ENCODE measurements at places on chromosomes 12 and 14. TPM values are rescaled to one million over a fixed set of nuclear protein-coding genes. Genes with fewer than 3 reads are reported as not detected.

GRCh38 chr12:2212971-2213869, 160.4 kb downstream of the CACNA1C start:
- no peaks in the 10 kb centered on the region for H3K4me1 ChIP-seq
- no peak for DNase-seq
- H3K4me3 ChIP-seq = no peak overlapping the region
- no peak overlapping the region for H3K27ac ChIP-seq

DNA sequence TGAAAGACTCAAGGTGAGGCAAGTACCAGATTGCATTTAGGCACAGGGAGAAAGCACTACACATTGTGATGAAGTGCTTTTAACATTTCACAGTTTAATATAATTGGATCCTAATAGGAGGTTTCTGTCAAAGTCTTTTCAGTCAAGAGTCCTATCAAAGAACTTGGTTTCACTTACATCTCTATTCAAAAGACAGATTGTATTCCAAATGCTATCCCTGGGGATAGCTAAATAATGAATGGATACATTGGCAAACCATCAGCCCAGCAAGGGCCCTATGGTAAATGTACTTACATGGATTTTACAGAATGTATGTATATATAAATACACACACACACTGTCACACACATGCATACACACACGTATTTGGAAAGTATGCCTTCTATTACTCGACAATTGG, 655.5 kb upstream of the FLRT2 start:
- H3K36me3 ChIP-seq = no peaks in the 10 kb centered on the region
- H3K27ac ChIP-seq = no peak overlapping the region
- no peaks in the 10 kb centered on the region for H3K4me1 ChIP-seq
- H3K4me3 ChIP-seq = no peak overlapping the region
- no peak for DNase-seq

DNA sequence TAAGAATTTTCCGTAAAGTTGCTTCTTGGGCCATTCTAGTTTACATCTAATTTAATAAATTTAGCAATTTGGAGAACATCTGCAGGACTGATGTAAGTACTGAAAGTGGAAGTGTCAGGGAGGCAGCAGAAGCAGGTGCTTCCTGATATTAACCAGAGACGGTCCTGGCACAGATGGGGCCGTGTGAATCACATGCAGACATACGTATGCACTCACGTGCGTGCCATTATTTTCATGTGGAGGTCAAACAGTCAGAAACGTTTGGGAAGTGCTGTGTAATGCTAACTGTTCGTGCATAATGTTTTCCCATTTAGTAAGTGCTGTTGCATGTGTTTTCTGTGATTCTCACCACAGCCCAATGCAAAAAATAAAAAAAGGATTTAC, 87.8 kb upstream of the DYNC1H1 start:
- no peak for DNase-seq
- no peak overlapping the region for H3K27ac ChIP-seq
- H3K27me3 ChIP-seq = no peaks in the 10 kb centered on the region
- H3K4me3 ChIP-seq = no peak overlapping the region
- peaks cover 20% of the 10 kb centered on the region for H3K4me1 ChIP-seq

Gene CDKL1
- total RNA-seq = 5.2 TPM

GRCh38 chr14:100416921-100417860, 94.1 kb downstream of the SLC25A47 start:
- H3K4me3 ChIP-seq = no peak overlapping the region
- DNase-seq = peak; percentile 79
- no peaks in the 10 kb centered on the region for H3K27me3 ChIP-seq
- no peak overlapping the region for H3K27ac ChIP-seq

Gene OTOGL
- 0.35 TPM for total RNA-seq

DNA sequence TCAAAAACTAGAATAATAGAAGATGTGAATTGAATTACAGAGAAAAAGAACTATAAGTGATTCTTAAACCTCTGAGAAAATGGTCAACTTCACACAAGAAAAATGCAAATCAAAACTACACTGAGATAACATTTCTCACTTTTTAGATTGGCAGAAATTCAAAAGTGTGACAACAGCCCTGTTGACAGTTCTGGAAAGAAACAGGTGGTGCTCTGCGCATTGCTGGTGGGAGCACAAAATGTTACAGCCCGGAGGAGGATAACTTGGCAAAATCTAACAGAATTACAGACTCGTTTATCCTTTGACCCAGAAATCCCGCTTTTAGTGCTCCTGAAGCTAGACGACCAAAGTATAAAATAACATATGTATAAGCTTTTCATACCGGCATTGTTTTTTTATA, 222.5 kb upstream of the CNTN1 start:
- H3K27me3 ChIP-seq = no peaks in the 10 kb centered on the region
- DNase-seq = no peak

Gene CATSPERB
- total RNA-seq = 18.9 TPM

Gene LMNTD1
- not detected for total RNA-seq

- no peaks in the 10 kb centered on the region for H3K36me3 ChIP-seq
- no peak overlapping the region for H3K4me3 ChIP-seq
- DNase-seq = no peak
- H3K27me3 ChIP-seq = no peaks in the 10 kb centered on the region
Observed at GRCh38 chr12:88433997-88434703, 146.1 kb downstream of the KITLG start.

DNA sequence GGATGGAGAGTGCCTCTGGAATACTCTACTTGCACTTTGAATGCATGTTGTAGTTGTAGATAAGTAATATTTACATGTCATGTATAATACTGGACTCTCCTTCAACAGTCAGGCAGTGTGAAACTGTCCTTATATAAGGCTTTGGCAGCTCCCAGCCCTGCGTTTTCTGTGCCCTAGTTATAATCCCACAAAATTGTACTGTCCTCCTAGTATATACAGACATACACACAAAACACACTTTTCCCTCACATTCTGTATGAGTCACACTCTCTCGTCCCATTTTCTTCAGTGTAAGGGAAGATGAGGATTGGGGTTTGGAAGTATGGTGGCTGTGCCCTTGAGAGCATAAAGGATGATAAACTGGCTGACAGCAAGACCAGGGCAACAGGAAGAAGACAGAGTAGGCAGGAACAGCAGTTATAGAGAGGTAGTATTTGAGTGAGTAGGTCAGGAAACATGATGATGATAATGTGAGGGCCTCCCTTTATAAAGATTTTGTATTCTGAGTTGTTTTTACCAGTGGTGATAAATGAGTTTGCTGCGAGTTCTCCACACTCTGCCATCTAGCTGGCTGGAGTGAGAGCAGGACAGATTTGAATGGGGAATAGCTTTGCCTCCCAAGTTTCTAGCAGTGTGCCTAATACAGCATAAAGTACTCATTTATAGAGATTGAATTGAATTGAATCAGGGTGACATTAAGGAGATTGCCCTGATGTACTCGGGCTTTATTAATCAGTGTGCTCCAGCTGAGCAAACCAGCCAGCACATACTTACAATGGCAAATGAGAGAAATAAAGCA, 5.0 kb downstream of the CREBL2 start:
- H3K36me3 ChIP-seq = no peaks in the 10 kb centered on the region
- no peaks in the 10 kb centered on the region for H3K27me3 ChIP-seq
- no peak for DNase-seq

- H3K4me3 ChIP-seq = no peak overlapping the region
- H3K36me3 ChIP-seq = peaks cover 5% of the 10 kb centered on the region
- H3K27me3 ChIP-seq = no peaks in the 10 kb centered on the region
Observed at GRCh38 chr12:45914090-45914489, 76.3 kb downstream of the SCAF11 start.

DNA sequence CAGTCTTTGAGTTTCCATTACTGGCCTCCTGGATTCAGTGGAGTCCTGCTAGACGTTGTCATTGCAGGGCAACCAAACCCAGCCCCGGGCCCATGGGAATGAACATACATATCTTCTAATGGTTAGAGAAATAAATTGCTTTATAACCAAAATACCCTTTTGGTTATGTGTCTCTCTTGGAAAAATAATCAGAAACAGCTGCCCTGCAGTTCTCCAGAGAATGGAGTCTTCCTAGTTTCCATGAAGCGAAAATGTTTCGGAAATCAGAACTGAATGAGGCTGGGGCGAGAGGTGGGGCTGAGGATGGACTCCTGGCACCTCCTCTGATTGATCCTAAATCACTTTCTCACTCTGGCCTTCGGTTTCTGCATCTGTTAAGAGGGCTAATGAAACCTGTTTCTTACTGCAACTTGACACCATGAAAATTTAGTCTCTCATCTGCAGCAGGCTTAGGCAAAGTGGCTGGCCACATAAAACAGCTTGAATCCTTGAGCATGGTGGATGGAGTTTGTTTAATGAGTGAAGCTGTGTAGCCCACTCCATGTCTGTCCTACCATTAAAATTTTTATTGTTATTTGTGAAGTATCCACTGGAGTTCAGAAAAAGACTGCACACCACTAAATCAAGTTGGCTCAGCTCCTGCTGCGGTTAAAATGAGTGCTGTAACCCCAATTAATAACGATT, 198.9 kb downstream of the CACNA1C start:
- DNase-seq = no peak
- H3K4me1 ChIP-seq = no peaks in the 10 kb centered on the region
- no peak overlapping the region for H3K27ac ChIP-seq
- H3K4me3 ChIP-seq = no peak overlapping the region
- no peaks in the 10 kb centered on the region for H3K36me3 ChIP-seq
- peaks cover 3% of the 10 kb centered on the region for H3K27me3 ChIP-seq

Gene OAS1
- 10.9 TPM for total RNA-seq

Gene RNASE1
- total RNA-seq = 696 TPM

GRCh38 chr12:43336962-43337555, 214.9 kb downstream of the ADAMTS20 start:
- no peak for DNase-seq
- H3K4me3 ChIP-seq = no peak overlapping the region
- no peak overlapping the region for H3K27ac ChIP-seq
- no peaks in the 10 kb centered on the region for H3K36me3 ChIP-seq

Gene GALNT16
- total RNA-seq = 3.2 TPM

GRCh38 chr14:51516706-51517395, 134.9 kb upstream of the FRMD6 start:
- H3K27ac ChIP-seq = no peak overlapping the region
- no peaks in the 10 kb centered on the region for H3K4me1 ChIP-seq
- no peaks in the 10 kb centered on the region for H3K27me3 ChIP-seq
- DNase-seq = no peak
- no peaks in the 10 kb centered on the region for H3K36me3 ChIP-seq
- H3K4me3 ChIP-seq = no peak overlapping the region

- no peak overlapping the region for H3K4me3 ChIP-seq
- no peak for DNase-seq
- no peaks in the 10 kb centered on the region for H3K36me3 ChIP-seq
- peak overlapping the region; percentile 72 for H3K27ac ChIP-seq
- H3K27me3 ChIP-seq = no peaks in the 10 kb centered on the region
- H3K4me1 ChIP-seq = peaks cover 27% of the 10 kb centered on the region
Observed at GRCh38 chr12:12486661-12487240, 75.9 kb downstream of the DUSP16 start.

GRCh38 chr12:57815177-57816000, 3.1 kb downstream of the AVIL start:
- no peak overlapping the region for H3K4me3 ChIP-seq
- no peak for DNase-seq
- no peaks in the 10 kb centered on the region for H3K4me1 ChIP-seq
- H3K27ac ChIP-seq = no peak overlapping the region

GRCh38 chr14:96247031-96247430, 9.0 kb upstream of the BDKRB1 start:
- no peak overlapping the region for H3K4me3 ChIP-seq
- DNase-seq = no peak
- no peaks in the 10 kb centered on the region for H3K36me3 ChIP-seq
- H3K27ac ChIP-seq = no peak overlapping the region
- H3K4me1 ChIP-seq = no peaks in the 10 kb centered on the region

Gene KERA
- not detected for total RNA-seq

- no peaks in the 10 kb centered on the region for H3K4me1 ChIP-seq
- no peaks in the 10 kb centered on the region for H3K36me3 ChIP-seq
- H3K4me3 ChIP-seq = no peak overlapping the region
Observed at GRCh38 chr12:41724216-41724615, 420.5 kb downstream of the GXYLT1 start.

Gene RAPGEF3
- 2.5 TPM for total RNA-seq

Gene PLEKHD1
- total RNA-seq = 0.12 TPM

Gene KRT85
- total RNA-seq = not detected

Gene SLC17A8
- total RNA-seq = 0.16 TPM

GRCh38 chr14:23664207-23664885, 28.2 kb downstream of the DHRS2 start:
- no peak overlapping the region for H3K4me3 ChIP-seq
- H3K27ac ChIP-seq = no peak overlapping the region
- no peaks in the 10 kb centered on the region for H3K36me3 ChIP-seq
- H3K4me1 ChIP-seq = no peaks in the 10 kb centered on the region
- no peaks in the 10 kb centered on the region for H3K27me3 ChIP-seq

DNA sequence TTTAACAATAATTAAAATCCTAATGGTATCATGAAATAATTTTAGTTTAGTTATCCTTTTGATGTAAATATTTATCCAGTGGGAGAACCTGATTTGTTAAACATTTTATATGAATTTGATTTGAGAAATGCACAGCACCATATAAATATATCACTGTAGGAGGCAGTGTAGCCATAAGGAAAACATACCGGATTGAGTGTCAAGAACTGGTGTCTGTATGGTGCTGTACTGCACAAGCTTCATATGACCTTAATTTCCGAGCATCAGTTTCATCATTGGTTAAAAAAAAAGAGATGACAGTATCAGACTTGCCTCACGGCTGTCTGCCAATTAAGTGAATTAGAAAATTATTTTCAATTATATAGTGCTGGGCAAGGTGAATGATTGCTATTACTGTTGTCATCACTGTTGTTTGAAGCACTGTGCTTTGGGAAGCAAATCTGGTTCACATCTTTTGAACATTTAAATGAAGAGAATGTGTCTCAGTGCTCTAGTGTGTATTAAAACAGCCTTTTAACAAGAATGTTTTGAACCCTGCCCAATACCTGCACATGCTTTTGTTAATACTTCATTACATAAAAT, 72.1 kb downstream of the TMTC2 start:
- no peak for DNase-seq
- H3K36me3 ChIP-seq = no peaks in the 10 kb centered on the region
- no peaks in the 10 kb centered on the region for H3K4me1 ChIP-seq
- H3K27me3 ChIP-seq = no peaks in the 10 kb centered on the region
- no peak overlapping the region for H3K27ac ChIP-seq
